BE2C (cell line): ENCODE measurements at places on chromosomes 13 and 19.

DNA sequence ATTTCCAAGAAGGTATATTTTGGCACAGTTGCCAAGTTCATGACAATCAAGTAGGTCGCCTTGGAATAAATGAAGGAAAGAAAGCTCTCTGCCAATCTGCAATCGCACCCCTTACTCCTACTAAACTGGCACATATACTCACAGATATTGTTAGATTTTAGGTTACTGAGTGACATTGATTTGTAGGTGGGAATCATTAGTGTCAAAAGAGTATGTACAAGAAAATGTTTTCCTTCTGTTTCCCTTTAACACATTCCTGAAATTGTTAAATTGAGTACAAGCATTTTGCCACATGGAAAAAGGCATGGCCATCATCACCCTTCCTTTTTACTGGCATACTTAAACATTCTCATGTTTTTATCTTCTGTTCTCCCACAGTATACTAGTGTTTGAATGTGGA lies 2868.3 kb upstream of the PCDH20 start:
- no peak for DNase-seq

- DNase-seq, result no peak
Measured at GRCh38 chr13:114310956-114311355, 3.3 kb upstream of the CHAMP1 start.

DNA sequence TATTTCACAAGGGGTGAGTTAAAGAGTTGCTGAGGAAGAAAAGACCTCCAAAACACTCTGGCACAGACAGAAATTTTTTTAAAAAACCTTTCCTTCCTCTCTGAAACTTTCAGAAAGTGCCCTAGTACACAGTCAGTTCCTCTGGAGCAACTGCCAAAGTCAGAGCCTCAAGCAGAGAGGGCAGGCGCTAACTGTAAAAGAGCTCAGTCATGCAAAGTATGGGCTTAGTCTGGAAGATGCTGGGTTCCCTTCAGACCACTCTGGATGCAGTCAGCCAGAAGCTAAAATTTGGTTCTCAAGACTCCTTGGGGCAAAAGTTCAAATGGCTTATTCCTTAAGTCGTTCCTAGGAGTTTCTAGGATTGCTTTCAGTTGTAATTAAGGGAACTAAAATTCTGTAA lies 671.6 kb downstream of the PCDH9 start:
- DNase-seq, result no peak

GRCh38 chr19:39133431-39134270 lies 8.1 kb downstream of the PAK4 start:
- DNase-seq, result no peak

GRCh38 chr13:32211813-32212212 lies 103.3 kb downstream of the ZAR1L start:
- no peak for DNase-seq

GRCh38 chr13:76928456-76928855 lies 19.9 kb upstream of the ACOD1 start:
- no peak for DNase-seq
